Sigmoid colon (tissue), 7 donors: ENCODE measurements at places on chromosomes 7 and 10. TPM values are rescaled to one million over a fixed set of nuclear protein-coding genes. Genes with fewer than 3 reads are reported as not detected.

GRCh38 chr7:157360483-157361025, 23.8 kb downstream of the DNAJB6 start:
- no peak for DNase-seq

GRCh38 chr7:158885624-158886023, 29.3 kb downstream of the DYNC2I1 start:
- no peak for DNase-seq

- DNase-seq: no peak
Measured at GRCh38 chr10:84613336-84614021, 285.1 kb downstream of the CCSER2 start.

- no peak for DNase-seq
Measured at GRCh38 chr7:21154614-21155013, 273.3 kb upstream of the SP4 start.

GRCh38 chr10:96395931-96396877, 37.4 kb upstream of the OPALIN start:
- peak; percentile 87 for DNase-seq

DNA sequence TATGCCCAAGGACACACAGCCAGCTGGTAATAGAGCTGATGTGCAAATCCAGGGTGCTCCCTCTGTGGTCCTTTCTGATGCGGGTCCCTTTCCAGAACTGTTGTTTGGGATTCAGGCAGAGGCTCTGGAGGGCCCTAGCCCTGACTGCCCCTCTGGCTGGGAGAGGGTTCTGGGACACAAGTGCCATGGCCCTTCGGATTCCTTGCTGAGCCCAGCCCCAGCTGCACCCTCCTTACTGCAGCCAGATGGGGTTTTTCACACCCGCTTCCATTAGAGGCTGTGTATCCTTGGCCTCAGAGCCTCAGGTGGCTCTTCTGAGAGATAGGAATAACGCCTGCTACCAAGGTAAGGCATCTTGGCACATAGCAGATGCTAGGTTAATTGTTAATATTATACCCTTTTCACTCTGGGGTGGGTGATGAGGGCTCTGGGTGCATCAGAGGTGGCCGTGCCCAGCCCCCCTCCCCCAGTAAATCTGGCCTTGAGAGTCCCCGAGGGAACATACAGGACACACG, 89.8 kb upstream of the LRRC4 start:
- DNase-seq: peak; percentile 43

DNA sequence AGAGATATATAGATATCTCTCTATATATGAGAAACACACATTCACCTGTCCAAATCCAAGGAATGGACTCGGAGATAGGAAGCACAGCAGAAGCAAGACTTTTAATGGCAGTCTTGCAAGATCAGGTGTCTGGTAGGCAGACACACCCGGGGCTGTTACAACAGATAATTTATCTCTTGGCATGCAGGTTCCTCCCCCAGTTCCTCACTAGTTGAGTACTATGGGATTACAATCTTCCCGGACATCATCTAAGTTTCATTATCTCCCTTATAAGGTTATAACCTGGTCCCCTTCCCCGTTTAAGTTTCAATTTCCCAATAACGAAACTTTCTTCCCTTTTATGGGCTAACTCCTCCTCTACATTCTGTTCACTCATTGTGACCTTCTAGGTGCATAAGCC, 399.3 kb downstream of the PPP1R3A start:
- no peak for DNase-seq

DNA sequence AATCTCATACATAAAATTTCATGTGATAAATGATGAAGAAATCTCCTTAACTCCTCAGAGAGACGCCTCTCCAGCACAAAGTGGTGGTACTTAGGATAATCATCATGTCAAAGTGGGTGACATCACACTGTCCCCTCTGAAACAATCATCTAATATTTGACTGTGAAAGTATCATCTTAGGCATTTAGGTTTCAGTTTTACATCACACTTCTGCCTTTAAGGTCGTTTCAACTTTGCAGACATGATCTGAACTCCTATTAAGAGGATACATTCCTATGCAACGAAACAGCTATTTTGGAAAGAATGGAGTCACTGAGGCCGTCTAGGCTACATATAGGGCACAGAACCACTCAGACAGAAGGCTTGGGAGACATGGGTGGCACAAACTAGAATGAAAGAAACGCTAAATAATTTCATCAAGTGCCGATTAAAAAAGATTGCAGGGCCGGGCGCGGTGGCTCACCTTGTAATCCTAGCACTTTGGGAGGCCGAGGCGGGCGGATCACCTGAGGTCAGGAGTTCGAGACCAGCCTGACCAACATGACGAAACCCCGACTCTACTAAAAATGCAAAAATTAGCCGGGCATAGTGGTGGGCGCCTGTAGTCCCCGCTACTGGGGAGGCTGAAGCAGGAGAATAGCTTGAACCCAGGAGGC, 2.0 kb downstream of the VOPP1 start:
- DNase-seq: no peak

- DNase-seq: no peak
Measured at GRCh38 chr7:32018845-32019578, 51.2 kb downstream of the PDE1C start.

DNA sequence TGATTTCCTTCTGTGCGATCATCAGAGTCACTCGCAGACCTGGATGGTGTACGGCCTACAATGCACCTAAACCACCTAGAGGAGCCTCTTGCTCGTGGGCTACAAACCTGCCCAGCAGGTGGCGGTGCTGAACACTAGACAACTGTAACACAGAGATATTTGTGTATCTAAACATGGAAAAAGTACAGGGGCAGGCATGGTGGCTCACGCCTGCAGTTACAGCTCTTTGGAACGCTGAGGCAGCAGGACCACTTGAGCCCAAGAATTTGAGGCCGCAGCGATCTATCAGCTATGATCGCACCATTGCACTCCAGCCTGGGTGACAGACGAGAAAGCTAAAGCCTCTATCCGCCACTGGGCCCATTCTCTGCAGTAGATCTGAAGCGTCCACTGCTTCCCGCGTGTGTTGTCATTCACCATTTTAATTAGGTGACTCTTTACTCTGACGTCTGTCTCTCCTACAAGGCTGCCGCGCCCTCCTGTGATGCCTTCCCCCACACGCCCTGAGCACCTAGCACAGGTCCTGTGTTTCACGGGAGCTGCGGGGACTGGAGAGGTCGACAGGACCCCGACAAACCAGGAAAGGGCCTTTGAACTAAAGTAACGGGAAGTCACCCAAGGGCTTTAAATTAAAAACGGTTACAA, 774 bp downstream of the TUBGCP2 start:
- no peak for DNase-seq

DNA sequence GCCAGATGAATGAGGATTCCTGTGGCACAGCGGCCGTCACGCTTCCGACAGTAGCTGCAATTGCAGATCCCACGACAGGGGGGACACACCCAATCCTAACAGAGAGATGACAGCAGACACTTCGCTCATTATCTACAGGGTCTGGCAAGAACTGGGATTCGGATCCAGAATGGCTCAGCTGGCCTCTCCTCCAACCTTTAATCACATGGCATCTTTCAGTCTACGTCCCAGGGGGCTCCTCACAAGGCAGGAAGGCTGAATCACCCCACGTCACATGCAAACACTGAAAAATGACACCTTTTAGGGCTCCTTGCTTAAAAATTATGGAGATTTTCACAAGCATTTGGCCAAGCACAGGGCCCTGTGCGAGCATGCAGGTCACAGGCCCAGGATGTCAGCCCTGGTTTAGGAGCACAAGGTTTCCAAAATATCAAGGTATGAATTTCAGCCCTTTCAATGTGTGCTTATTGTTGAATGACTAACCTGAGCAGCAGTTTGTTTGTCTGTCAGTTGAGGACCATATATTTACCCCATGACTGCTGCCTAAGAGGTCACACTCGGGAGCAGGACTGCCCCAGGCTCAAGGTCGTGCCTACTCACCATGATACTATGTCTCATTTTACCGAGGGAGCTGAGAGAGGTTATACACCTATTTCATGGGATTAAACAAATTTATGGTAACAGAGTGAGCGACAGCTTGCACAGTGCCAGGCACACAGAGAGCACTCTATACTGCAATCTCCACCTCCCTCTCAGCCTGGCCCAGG, 42.5 kb downstream of the CDCA7L start:
- DNase-seq: no peak

DNA sequence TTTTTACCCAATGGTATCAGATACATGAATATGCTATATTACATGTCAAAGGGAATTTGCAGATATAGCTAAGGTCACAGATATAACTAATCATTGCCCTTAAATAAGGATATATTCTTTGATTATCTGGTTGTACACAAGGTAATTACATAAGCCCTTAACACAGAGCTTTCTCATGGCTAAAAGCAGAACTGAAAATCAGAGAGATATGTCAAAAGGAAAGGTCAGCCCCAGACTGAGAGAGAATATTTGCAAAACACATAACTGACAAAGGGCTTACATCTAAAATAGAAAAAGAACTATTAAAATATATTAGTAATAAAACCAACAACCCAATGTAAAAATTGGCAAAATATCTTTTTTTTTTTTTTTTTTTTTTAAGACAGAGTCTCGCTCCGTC, 1029.5 kb upstream of the LRRN3 start:
- DNase-seq: no peak

- DNase-seq: no peak
Measured at GRCh38 chr7:100490483-100491191, 6.9 kb downstream of the NYAP1 start.

DNA sequence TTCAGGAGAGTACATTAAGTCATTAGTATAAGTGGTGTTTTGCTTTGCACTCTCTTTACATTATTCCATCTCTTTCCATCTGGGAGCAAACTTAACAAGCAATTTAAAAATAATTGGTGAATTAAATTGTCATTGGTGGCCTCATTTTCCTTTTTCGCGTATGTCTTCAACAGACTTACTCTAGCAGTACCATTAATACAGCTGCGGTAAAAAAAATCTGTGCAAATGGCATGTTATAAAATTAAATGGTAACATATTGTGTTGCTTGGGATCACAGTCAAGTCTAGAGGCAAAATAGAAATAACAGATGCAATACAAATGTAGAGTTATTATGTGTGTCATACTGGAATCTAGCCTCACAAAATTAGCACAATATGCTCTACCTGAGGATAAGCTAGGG, 322.4 kb downstream of the PCDH15 start:
- no peak for DNase-seq

SPDYE6 gene
- not detected for total RNA-seq

CHST3 gene
- total RNA-seq: 25.5 TPM

CPN1 gene
- not detected for total RNA-seq

RAMP3 gene
- total RNA-seq: 18.4 TPM
